Sigmoid colon (tissue), 7 donors: ENCODE measurements at places on chromosomes 13 and 19. TPM values are rescaled to one million over a fixed set of nuclear protein-coding genes. Genes with fewer than 3 reads are reported as not detected.
A peak's percentile ranks its signal among the peaks of the same experiment; 100 is the strongest.

GRCh38 chr19:18480006-18480691 lies 41.7 kb downstream of the ELL start:
- DNase-seq: peak; percentile 97

DNA sequence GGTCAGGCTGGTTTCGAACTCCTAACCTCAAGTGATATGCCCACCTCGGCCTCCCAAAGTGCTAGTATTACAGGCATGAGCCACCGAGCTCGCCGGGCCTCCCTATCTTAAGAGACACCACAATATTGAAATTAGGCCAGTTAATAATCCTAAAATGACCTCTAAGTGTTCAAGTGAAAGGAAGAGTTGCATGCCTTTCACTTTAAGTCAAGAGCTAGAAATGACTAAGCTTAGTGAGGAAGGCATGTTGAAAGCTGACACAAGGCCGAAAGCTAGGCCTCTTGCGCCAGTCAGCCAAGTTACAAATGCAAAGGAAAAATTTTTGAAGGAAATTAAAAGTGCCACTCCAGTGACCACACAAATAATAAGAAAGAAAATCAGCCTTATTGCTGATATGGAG lies 144.5 kb upstream of the FNDC3A start:
- no peak for DNase-seq

- DNase-seq: no peak
Observed at GRCh38 chr19:39677961-39678889, 22.5 kb downstream of the LGALS16 start.

DNA sequence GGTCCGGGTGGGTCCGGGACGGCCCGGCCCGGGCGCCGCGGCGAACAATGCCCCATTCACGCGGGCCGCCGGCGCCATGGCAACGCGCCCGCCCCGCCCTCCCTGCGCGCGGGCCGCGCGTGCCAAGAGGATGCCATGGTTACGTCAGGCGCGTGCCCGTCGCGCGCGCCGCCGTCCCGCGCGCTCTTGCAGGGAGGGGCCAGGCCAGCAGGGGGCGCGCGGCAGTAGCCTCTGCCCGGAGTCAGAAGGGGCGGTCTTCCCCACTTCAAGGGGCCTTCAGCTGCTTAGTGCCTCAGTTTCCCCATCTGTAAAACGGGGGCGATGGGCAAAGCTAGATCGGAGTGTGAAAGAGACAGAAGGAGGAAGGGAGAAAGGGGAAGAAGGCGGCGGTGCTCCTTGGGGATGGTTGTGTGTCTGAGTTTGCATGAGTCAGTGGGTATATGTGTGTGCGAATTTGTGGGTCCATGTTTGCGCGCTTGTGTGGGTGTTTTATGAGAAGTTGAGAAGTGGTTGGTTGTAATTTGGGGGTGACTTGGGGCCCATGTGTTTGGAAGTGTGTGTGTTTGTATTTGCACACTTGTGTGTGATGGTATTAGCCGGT lies 11.6 kb upstream of the NFIX start:
- DNase-seq: peak; percentile 91

DNA sequence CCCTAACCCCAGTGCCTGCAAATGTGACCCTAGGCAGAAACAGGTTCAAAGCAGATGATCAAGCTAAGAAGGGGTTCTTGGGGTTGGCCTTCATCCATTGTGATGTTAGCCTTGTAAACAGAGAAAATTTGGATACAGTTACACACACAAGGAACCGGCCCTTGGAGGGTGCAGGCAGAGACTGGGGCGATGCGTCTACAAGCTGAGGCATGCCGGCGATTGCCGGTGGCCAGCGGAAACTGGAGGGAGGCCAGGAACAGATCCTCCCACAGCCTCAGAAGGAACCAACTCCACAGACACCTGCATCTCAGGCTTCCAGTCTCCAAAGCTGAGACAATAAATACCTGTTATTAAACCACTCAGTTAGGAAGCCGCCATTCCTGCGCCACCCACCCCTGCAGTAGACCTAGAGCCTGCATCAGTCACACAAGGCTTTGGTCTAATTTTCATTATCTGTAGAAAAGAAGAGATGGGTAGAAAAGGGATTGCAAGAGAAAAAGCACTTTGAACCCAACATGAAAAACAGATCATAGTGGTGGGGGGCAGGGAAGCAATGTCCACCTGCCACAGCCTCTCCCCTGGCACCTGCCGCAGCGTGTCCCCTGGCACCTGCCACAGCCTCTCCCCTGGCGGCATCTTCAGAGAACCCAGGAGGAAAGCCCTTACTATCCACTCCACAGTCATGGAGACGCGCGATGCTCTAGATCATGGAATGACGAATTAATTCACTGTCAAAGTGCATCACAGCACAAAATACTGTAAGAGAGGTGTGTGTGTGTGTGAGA lies 119.7 kb upstream of the SOX1 start:
- no peak for DNase-seq

DNA sequence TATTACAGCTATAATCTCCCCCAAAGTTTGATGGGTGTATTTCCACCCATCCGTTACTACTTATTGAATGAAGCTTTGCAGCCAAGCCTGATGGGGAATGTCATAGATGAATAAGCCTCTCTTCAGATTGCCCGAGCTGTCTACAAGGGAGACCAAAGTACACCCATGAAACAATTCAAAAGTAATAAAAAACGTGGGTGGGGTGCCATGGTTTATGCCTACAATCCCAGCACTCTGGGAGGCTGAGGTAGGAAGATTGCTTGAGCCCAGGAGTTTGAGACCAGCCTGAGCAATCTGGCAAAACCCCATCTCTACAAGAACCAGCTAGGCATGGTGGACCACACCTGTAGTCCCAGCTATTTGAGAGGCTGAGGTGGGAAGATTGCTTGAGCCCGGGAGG lies 419.2 kb downstream of the FGF9 start:
- DNase-seq: no peak

DNA sequence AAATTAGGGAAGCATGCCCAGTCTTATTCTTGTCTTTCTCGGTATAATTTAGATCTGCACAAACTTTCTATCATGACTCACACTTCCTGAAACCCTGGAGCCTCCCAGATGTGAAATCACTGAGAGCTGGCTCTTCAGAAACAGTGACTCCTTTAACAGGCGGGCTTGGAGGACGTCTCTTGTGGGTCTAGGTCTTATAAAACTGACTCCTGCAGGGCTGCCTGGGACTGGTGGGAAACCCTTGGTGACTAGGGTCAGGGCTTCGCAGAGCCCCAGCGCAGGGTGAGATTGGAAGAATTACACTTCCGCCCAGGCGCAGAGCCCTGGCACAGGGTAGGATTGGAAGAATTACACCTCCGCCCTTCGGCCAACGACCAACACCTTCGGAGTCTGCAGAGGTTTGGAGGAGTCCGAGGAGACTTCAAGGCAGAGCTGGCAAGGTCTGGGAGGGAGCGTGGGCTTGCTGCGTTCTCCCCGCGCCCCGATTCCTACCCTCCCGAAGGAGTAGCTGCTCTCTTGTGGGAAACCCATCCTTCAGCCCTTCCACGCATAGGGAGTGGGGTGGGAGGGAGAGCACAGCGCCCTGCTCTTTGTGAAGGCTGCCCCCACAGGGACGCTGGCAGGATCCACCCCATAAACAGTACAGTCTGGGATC lies 43.4 kb upstream of the MAP3K10 start:
- DNase-seq: no peak

DNA sequence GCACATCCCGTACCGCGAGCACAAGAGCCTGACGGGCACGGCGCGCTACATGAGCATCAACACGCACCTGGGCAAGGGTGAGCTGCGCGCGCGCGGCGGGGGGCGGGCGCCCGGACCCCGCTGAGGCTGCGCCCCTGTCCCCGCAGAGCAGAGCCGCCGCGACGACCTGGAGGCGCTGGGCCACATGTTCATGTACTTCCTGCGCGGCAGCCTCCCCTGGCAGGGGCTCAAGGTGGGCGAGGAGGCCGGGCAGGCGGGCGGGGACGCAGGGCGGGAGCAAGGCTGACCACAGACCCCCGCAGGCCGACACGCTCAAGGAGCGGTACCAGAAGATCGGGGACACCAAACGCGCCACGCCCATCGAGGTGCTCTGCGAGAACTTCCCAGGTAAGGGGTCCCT lies 36.5 kb downstream of the BTBD2 start:
- no peak for DNase-seq

DNA sequence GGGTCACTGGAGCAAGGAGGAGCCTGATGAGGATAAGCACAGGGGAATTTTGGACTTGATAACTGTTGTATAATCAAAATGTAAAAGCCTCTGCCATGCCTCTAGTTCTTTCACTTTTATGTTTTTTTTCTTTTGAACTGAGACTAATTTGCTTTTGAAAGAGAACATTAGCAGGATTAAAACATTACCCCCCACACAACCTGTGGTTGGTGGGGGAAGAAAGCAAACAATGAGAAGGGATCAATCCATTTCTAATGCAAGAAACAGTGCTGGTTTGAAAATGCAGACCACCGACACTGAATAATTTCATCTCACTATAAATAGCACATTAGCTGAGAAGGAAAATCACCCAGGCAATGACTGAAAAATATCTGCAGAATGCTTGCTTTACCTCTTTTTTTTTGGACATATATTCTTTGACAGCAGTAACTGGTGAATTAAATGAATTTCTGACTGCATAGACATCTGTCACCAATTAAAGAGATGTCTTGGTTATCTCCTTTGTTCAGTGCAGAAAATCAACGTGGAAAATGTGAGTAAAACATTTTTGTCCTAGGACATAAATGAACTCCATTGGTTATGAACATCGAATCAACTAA lies 48.6 kb upstream of the TRPC4 start:
- no peak for DNase-seq

DNA sequence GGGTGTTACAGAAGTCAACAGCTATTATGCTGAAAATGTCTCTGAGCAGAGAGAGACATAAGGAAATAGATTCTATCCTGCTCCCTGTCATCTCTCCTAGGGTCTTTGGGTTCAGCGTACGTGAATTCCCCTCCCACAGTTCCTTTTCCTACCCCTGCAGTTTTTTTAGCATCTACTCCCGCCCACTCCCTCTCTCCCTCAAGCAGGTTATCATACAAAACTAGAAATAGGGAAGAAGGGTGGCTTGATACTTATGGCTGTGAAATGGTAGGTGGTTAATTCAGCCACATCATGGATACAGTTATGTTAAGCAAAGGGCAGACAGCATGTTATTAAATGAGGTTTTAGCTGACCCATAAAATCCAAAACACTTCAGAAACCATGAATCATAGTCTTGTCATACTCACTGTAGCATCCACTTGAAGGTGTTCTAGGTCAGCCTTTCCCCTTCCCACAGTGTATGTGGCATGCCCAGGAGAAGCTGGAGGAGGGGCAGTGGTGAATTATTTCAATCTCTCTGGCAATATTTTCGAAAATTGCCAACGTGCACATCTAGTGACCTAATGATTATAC lies 236.8 kb upstream of the SERP2 start:
- DNase-seq: no peak

DNA sequence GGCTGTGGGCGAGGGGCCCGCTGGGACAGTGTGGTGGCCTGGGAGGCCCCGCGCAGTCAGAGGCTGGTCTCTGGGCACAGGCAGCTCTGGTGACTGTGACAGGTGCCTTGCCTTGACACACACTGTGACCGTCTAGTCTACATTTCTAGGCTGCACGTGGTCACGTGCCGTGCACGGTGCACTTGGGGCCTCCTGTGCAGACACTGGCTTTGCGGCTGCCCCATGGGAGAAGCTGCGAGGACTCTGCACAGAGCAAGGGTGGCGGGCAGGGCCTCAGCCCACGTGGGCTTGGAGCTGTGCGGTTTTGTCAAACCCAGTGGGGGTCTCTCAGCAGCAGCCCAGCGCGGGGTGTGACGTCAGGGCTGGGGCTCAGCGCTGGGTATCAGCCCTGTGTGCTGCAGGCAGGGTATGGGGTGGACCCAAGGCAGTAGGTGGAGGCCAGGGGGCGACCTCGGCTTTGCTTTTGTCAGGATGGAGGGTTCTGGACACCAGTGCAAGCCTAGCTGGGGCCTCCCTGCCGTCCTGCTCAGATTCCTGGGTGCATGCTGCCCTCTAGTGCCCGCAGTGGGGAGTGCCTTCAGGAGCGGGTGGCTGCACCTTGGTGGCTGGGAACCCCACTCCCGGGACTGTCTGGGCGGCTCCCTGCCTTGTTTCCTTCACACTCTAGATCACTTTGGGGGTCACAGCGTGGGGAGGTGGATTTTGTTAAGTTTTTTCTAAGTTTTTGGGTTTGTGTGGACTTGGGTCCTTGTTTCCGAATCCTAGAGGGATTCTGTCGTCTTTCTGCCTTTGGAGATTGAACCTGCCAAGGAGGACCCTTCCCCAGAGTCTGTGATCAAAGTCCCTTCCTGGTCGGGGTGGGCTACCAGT lies 62.6 kb downstream of the KDM4B start:
- DNase-seq: peak; percentile 91

GRCh38 chr19:37980419-37981170 lies 73.6 kb downstream of the SIPA1L3 start:
- DNase-seq: no peak

GRCh38 chr13:32783067-32783466 lies 196.8 kb downstream of the PDS5B start:
- no peak for DNase-seq

DNA sequence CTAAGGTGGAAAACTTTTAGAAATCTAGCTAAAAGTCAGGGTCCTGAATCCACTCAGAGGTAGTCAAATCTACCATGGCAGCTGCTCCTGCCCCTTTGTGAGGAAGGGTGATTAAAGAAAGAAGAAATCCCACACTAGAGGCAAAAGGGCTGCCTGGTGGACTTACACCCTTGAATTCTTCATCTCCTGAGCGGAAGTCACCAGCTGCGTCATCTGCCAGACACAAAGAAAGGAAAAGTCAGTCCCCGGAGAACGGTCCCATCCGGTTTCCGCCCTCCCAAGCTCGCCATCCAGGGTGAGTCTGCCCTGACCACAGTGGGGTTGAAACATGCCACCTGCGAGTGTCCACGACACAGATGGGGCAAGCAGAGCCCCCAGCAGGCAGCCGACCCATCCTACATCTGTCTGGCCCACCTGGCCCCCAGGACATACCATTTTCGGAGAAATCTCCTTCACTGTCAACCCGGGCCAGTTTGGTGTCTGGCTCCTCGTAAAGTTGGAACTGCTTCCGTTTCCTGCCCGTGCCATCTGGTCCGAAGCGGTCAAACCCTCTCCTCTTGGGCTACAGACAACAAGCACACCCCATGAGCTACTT lies 7.7 kb downstream of the AKAP8 start:
- DNase-seq: no peak

DNA sequence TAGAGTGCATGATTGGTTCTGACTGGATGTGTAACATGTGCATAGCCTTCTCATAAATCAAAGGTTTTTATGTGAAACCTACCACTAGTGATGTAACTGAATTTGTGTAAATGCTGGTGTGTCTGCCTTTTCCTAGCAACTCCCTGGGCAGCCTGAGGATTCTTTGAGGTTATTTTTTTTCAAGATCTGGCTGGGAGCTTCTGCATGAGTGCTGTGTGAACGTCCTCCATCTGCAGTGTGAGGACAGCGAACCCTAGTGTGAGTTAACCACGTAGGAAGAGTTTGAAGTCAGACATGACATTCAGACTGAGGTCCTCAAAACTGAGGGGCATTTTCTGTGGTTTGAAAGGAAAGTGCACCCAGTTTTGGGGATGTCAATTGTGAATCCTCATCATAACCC lies 39.9 kb downstream of the DPRX start:
- no peak for DNase-seq

The ZNF837 gene
- total RNA-seq: 2.2 TPM

The C2CD4C gene
- total RNA-seq: 0.55 TPM
